SK-MEL-5 (cell line): ENCODE measurements at places on chromosomes 4 and X.
A peak's percentile ranks its signal among the peaks of the same experiment; 100 is the strongest.

- DNase-seq, result no peak
Observed at GRCh38 chr4:106165351-106166010, 150.5 kb downstream of the TBCK start.

DNA sequence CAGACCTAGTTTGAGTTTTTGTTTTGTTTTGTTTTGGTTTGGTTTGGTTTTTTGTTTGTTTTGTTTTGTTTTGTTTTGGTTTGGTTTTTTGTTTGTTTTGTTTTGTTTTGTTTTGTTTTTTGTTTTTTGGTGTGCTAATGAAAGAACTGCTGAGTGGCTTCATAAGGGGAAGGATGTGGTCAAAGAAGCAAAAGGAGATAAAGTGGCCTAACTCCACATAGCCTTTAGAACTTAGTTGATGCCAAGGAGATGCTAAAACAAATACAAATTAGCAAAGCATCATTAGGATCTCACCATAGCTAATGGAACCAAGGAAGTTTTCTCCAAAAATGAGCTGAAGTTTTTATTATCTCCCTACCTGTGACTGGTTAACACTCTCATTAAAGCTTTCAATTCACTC, 44.6 kb upstream of the TMEM164 start:
- no peak for DNase-seq

GRCh38 chr4:87851332-87851731, 18.6 kb downstream of the MEPE start:
- DNase-seq, result no peak

DNA sequence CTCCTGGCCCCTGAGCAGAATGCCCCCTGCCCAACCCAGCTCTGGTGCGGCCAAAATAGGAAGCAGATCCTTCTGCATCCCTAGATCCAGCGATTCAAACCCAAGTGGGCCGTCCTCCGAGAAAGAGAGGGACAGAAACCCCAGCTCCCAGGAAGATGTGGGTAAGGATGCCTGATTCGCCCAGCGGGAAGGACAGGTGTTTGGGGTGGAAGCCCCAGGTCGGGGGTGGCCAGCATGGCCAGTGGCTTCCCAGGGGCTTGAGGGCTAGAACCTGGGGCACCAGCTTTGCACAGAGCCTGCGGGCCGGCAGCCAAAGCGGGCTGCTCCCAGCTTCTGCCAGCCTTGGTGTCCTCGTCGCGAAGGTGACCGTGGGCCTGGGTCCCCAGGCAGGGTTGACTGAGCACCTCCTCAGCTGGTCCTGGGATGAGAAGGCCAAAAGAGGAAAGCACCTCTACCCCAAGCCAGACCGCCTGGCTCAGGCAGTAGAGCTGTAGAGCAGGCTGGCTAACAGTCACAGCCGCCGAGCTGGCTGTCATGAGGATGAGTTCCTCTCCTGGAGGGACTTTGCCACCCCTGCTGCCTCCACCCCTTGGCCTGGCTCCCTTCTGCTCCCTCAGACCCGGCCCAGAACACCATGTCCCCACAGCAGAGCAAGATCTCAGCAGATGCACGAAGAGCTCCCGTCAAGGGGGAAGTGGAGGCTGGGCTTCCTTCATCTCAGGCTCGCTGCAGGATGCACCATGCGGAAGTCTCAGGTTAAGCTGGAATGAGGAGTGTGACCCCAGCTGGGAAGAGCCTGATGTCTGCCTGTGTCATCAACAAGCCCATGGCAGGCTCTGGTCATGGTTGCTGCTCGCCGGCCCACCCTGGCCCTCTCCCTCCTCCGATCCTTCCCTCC, 59.9 kb downstream of the CPZ start:
- no peak for DNase-seq

- DNase-seq, result no peak
Observed at GRCh38 chr4:38084877-38085711, 124.9 kb downstream of the PTTG2 start.

- no peak for DNase-seq
Observed at GRCh38 chr4:158818560-158819140, 49.8 kb downstream of the FNIP2 start.

DNA sequence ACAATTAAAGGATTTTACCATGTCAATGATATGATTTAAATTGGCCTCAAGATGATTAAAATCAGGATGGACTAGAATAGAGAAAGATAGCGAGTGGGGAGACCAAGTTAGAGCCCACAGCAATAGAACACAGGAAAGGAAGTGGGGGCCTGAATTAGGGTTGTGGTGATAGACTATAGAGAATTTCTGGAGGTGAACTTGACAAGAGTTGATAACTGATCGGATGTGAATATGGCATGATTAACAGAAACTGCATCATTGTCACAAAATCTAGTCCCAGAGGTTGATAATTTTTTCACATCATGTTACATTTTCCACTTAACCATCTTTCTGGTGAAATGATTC, 26.3 kb upstream of the TRPC3 start:
- DNase-seq, result no peak

DNA sequence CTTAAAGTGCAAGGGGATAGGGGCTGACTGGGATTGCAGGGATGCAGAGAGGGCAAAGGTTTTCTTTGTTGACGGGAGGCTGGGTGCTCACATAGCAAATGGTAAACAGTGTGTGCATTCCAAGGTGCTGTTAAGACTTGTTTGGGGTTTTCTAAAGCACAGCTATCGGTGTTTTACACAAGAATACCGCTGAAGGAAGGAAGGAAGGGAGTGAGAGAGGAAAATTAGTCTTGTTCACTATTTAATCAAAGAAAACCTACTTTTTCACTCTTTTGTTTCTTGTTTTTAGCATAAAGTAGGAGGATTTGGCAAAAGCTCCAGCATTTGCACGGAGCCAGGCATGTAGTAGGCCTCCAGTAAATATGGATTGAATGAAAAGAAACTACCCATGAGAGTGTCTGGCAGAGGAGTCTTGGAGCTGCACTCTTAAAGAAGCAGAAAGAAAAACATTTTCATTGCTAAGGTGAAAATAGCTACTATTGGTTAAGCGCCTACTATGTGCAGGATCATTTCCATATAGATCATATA, 99.7 kb downstream of the FIP1L1 start:
- no peak for DNase-seq

DNA sequence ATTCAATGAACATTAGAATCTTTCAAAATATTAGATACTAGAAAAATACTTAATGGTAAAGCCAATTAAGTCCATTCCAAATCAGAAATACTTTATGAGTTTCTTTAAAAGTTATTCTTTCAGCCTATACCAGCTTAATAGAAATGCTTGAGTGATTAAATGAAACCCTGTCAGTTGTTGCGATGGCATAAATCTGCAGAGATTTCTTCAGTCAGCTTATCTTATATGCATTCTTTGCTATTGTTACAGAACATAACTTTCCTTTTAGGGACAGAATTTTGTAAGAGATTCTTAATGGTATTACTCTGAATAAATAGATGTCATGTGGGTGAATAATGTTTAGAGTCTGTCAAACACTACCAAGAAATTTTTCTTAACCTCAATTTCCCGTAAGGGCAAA, 325.0 kb upstream of the HAND2 start:
- no peak for DNase-seq

DNA sequence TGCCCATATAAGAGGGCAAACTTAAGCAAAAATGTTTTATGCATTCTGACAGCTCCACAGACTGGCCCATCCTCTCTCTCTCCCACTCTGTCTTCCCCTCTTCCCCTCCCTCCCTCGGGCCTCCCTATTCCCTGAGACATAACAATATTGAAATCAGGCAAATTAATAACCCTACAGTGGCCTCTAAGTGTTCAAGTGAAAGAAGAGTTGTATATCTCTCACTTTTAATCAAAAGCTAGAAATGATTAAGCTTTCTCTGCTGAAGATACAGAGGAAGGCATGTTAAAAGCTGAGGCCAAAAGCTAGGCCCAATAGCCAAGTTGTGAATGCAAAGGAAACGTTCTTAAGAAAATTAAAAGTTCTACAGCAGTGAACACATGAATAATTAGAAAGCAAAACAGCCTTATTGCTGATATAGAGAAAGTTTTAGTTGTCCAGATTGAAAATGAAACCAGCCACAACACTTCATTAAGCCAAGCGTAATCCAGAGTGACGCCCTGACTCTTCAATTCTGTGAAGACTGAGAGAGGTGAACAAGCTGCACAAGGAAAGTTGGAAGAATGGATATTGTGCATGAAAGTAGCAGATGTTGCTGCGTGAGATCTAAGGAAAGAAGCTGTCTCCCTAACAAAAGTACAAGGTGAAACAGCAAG, 54.9 kb downstream of the USO1 start:
- no peak for DNase-seq

- no peak for DNase-seq
Observed at GRCh38 chrX:124086411-124086810, 124.9 kb downstream of the STAG2 start.

- DNase-seq, result no peak
Observed at GRCh38 chrX:15971696-15972095, 117.1 kb upstream of the AP1S2 start.

DNA sequence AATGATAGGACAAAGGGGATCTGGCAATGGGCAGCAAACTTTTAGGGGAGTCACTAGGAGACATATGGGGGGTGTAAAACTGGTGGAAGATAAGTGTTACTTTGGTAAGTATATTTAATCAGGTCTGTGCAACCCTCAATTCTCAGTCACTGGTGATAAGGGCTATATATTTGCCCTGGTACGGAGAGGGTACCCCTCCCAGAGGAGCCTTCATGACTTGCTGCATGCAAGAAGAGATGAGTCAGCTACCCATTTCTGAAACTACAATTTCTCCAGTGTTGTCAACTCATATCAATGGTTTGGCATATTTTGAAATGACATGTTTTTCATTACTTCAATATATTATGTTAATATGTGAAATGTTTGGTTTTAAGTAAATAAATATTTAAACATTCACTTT, 14.3 kb downstream of the SMARCAD1 start:
- no peak for DNase-seq

DNA sequence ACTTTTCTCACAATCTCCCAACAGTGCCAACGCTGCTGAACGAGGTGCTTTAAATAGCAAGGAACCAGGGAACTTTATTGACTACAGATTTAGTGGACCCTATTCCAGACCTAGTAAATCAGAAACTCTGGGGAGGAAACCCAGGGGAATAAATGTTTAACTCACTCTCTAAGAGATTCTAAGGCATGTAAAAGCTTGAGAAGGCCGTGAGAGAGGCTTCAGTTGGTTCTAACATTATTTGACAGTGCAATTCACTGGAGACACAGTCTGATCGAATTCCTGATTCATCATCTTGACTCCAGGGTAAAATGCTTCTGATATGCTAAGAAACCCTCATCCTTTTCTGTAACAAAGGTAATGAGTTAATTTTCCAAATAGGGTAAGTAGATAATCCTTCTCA, 494.4 kb downstream of the KCNIP4 start:
- no peak for DNase-seq

DNA sequence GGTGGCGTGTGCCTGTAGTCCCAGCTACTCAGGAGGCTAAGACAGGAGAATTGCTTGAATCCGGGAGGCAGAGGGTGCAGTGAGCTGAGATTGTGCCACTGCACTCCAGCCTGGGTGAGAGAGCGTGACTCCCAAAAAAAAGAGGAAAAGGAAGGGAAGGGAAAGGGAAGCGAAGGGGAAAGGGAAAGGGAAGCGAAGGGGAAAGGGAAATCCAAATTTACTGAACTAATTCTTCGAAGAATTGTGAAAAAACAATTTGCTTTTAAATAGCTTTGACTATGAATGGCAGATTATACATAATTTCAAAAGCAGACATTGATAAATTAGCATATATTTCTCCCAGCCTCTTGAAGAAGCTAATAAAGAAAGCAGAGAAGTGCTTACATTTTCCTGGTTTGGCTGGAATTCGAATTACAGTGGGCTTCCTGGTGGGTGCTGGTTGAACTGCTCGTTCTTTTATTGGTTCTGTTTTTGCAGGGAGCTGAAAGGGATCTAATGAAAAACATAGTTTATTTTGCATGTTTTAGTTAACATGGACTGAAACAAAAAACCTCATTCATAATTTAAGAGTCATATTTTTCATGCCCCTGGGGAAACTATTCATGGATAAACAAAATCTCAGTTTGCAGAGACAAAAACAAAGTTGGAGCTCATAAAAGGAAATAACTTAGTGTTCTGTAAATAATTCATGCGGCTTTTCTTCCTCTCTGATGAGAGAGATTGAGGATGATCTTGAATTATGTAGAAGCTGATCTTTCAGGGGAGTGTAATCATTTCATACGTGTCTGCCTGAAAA, 66.0 kb downstream of the RPS3A start:
- peak; percentile 61 for DNase-seq

- DNase-seq, result no peak
Observed at GRCh38 chrX:34915463-34916225, 27.0 kb upstream of the FAM47B start.

- DNase-seq, result peak; percentile 54
Observed at GRCh38 chr4:3074846-3075651, 568 bp downstream of the HTT start.

- no peak for DNase-seq
Observed at GRCh38 chrX:153688071-153688470, 345 bp downstream of the SLC6A8 start.

GRCh38 chr4:183637461-183637860, 21.5 kb downstream of the RWDD4 start:
- DNase-seq, result no peak

DNA sequence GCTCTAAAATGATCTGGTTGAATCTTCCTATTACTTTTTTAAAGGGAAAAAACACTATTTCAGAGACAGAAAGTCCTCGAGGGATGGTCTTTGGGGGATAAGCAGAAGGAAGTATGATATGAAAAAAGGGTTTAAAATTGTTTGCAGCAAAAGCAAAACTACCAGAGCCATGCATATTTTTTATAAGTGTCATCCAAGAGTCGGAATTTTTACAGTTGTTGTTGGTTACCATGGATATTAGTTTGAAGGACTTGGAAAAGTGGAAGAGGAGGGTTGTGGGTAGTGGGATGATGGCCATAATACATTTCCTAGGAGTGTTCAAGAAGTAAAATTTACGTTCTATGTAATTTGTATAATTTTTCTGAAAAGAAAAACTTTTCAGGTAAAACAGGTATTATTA, 134.4 kb downstream of the PCDH7 start:
- no peak for DNase-seq

- DNase-seq, result no peak
Observed at GRCh38 chrX:153590961-153591956, 7.7 kb downstream of the CCNQ start.

- DNase-seq, result peak; percentile 70
Observed at GRCh38 chrX:129726307-129727111, 12.3 kb upstream of the XPNPEP2 start.

DNA sequence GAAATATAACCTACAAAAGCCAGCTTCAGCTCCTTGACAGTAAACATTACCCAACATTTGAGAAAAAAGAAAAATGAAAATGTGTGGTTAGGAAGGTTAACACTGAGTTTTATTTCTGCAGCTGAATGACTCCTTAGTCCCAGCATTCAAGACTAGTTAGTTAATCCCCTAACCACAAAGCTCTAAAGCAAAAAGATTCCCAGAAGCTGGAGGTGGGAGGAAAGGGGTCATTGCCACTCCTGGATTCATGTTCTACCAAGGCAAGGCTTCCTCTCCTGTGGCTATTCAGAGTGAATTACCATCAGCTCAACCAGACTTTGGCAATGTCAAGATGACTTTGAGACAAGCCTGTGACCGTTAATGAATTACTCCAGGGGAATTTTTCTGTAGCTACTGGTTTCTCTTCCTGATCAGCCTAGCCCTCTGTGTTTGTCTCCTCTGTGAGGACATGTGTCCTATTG, 63.6 kb downstream of the HADH start:
- no peak for DNase-seq
